Calu3 (cell line): ENCODE measurements at places on chromosomes 16 and 17. TPM values are rescaled to one million over a fixed set of nuclear protein-coding genes. Genes with fewer than 3 reads are reported as not detected.
A peak's percentile ranks its signal among the peaks of the same experiment; 100 is the strongest.

Gene ZNF205
- 17.2 and 17.7 TPM in 2 replicates for total RNA-seq

Gene QRICH2
- total RNA-seq: 3.0 and 3.9 TPM in 2 replicates

Gene TBC1D3G
- total RNA-seq: not detected in 2 replicates

- peaks cover 41% of the 10 kb centered on the region for H3K4me1 ChIP-seq
- H3K27ac ChIP-seq: no peak overlapping the region
- peaks cover 12% of the 10 kb centered on the region for H3K36me3 ChIP-seq
- no peaks in the 10 kb centered on the region for H3K27me3 ChIP-seq
- no peak for DNase-seq
Measured at GRCh38 chr16:57196286-57196685, 10.2 kb downstream of the RSPRY1 start.

- DNase-seq: no peak
- no peaks in the 10 kb centered on the region for H3K27me3 ChIP-seq
- H3K4me3 ChIP-seq: no peak overlapping the region
- H3K27ac ChIP-seq: peak overlapping the region; percentile 18
- peaks cover 13% of the 10 kb centered on the region for H3K36me3 ChIP-seq
Measured at GRCh38 chr17:15981208-15981607, 18.3 kb downstream of the ZSWIM7 start.
